ENCODE measurements at places on chromosomes 6 and 20.
A peak's percentile ranks its signal among the peaks of the same experiment; 100 is the strongest.

DNA sequence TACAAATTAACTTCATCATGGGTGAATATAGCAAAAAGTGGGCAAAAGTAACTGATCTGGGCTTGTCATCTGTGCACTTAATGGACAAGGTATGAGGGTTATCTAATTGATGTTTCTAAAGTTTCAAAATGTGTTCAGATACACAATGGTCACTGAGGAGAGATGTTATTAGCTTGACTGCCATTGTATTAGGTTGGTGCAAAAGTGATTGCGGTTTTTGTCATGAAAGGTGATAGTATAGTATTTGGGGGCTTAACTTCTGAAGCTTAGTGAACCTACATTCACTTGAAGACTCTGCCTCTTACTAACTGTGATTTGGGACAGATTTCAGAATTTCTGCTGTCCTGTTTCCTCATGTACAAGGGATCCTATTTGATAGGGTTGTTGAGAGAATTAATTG, 159.6 kb downstream of the UST start:
- DNase-seq = no peak

GRCh38 chr6:1832358-1832757, 222.6 kb downstream of the FOXC1 start:
- DNase-seq = no peak

DNA sequence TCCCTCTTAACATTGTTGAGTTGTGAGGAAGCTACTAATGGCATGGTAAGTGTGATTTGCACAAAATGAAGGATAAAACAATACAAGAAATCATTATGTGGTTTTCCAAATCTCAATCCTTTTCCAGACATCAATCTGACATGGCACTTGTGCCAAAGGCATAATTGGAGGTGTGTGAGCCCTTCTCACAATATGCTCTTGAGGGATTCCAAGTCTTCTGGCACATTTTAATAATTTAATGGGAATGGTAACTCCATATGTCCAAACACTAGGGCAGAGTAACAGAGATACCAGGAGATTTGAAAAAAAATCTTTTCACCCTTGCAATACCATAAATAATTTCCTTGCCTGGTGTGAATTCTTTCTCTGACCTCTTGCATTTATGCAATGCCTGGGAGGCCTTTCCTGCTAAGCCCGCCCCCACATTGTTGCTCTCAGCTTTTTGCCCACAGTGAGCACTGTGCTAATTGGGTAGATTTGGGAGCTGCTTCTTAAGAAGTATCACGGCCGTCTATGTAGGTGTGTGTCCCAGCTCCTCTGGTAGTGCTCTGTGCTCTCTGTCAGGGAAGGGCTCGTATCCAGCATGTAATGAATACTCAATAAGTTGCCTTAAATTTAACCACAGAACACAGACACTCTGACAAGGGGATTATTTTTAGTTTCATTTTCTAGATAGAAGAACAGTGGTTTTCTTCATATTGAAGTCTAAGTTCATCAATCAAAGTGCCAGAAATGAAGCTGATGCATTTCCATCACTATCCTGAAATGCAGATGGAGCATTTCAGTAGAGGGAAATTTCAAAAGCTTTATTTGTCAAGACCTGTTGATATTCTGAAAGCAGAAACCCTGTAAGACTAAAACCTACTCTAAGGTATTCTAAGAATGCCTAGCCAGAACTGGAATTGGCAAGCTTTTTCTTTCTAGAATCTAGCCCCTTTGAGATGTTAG, 54.4 kb upstream of the CEP85L start:
- DNase-seq = peak; percentile 39

DNA sequence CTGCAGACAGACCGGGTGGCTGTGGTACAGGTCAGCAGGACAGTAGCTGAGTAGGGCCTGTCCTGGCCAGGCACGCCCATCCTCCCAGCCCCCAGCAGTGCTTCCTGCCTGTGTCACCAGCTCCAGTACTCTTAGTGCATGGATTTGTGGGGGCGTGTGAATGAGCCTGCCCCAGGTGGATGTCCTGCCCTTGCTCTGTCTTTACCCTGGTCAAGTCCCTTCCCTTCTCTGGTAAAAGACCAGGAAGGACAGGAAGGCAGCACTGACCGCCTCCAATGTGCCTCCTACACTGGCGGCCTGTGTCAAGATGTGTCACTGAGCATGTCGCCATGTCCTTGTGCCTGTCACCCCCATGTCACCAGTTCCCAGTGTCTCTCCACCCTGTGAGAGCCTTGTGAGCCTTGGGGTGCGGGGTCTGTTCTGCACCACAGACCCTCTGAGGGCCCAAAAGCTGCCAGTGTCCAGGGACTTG, 11.9 kb downstream of the TEAD3 start:
- no peak for DNase-seq

- DNase-seq = no peak
Measured at GRCh38 chr6:103105686-103106085, 1712.2 kb downstream of the GRIK2 start.

- no peak for DNase-seq
Measured at GRCh38 chr6:154112181-154112809, 73.3 kb downstream of the OPRM1 start.

DNA sequence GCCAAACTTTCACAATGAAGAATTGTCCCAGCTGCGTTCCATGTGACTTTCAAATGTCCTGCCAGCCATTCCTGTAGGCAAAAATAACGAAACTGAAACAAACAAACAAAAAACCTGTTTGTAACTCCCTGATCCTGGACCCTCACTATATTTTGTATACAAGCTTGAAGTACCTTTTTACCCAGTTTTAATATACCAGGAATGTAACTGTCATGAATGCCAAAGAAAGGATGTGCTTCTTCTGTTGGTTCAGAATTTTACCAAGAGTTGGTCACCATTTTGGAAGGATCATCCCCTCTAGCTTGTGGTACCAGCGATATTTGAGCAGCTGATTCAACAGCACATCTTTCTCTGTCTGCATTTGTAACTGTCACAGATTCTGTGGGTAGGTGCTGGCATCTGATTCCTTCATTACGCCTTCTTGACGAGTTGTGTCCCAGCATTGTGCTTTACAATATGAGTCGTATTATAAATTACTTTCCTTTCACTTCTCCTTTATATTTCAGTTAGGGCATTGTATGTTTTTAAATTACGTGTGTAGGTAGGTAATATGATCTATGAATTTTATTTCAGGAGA, 93.9 kb downstream of the DLGAP4 start:
- no peak for DNase-seq

- DNase-seq = no peak
Measured at GRCh38 chr6:31478186-31478950, 19.6 kb upstream of the MICB start.

DNA sequence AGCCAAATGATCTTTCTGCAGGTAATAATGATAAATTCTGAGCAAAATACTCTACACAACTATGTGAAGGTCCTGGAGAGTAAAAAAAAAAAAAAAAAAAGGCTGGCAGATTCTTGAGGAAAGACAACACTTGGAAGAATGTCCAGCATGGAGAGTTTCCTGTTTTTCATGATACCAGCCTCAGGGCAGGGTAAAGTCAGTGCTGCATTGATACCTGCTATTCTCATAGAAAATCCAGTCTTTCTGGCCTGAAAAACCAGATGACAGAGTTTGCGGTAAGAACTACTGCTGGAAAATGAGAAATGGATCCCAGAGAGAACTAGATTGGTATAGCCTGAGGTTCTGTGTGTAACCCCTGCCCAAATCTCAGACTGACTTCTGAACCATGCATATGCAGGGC, 89.1 kb downstream of the AFG1L start:
- no peak for DNase-seq

DNA sequence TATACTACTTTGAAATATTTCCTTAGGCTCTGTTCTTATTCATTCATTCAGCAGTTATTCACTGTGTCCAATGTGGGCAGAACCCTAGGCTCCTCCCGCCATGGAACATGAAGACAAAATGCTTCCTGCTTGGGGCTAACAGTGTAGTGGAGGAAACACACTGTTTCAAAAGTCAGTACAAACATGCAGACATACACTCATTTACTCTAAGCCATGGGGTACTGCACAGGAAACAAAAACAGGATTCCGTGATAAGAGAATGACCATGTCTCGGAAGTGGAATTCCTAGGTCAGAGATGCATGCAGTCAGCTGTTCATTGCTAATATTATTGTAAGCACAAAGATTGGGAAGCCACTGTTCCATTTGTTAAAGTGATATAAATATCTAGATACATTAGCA, 18.4 kb upstream of the FAM209A start:
- DNase-seq = no peak

DNA sequence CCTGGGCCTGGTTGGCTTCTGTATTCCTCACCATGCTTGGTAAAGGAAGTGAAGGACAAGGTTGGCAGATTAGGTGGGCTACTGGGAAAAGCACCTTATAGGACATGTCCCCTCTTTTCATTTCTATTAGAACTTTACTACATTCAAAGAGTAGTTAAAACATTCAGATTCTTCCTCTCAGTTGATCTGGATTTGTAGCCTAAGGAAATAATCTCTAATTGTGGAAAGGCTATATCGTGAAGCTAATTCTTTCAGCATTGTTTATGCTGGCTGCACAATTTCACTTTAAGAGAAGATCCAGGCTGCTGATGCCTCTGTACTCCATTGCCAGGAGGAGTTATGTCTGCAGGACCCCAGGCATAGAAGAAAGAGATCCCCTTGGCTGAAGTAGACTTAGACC, 58.8 kb downstream of the ARHGAP40 start:
- DNase-seq = no peak

DNA sequence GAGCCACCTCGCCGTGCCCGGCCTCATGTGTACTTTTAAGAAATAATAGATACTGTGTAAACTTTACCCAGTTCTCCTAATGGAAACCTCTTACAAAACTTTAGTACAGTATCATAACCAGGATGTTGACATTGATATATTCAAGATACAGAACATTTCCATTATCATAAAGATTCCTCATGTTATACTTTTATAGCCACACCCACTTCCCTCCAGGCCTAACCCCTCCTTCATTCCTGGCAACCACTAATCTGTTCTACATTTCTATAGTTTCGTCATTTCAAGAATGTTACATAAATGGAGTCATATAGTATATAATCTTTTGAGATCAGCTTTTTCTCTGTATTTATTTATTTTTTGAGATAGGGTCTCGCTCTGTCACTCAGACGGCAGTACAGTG, 52.6 kb upstream of the SALL4 start:
- DNase-seq = no peak

DNA sequence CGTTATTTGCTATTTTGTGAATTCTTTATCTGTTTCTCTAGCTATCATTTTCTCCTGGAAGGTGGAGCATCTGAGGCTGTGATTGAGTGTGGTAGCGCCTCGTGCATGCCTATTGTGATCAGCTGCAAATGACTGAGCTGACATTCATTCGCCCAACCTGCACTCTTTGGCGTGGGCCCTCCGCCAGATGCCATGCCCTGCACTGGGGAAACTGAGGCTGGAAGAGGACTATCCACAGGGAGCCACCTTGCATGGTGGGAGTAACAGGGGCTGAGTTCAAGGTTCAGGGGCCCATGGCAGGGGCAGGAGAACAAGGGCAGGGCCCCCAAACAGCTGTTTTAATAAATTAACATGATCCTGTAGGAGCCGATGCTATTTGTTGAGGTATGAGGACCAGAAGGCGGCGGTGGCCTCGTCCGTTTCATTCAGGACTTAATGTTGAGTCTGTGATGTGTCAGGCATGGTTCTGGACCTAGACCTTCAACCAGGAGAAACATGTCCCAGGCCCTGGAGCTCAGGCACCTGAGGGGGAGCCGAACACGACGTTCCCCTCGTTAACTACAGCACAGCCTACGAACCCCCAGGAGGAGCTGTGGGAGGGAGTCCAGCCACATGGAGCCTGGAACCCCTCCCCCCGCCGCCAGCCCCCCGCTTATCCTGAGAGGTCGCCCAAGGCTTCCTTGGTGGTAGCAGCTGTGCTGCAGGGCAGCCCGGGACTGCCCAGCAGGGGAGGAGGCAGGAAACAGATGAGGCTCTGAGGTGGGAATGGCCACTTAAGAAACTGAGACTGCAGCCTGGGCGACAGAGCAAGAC, 242.9 kb downstream of the CDH4 start:
- no peak for DNase-seq

DNA sequence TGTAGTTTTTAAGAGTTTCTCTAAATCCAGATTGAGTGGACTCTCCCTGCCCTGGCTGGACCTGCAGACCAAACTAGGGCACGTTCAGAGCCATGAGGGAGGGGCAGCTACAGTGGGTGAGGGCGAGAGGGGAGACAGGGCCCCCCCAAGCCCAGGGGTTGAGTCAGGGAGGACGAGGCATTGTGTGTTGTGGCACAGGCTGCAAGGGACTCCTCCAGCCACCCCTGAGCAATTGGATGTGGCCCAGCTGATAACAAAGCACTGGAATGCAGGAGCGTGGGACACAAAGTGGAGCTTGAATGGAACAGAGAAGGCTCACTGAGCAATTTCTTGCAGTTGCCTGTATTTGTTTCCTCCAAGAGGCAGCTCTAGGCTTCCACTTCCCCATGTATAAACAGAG, 43.5 kb upstream of the MYL9 start:
- no peak for DNase-seq

GRCh38 chr20:44536175-44536574, 14.3 kb upstream of the SERINC3 start:
- DNase-seq = no peak

DNA sequence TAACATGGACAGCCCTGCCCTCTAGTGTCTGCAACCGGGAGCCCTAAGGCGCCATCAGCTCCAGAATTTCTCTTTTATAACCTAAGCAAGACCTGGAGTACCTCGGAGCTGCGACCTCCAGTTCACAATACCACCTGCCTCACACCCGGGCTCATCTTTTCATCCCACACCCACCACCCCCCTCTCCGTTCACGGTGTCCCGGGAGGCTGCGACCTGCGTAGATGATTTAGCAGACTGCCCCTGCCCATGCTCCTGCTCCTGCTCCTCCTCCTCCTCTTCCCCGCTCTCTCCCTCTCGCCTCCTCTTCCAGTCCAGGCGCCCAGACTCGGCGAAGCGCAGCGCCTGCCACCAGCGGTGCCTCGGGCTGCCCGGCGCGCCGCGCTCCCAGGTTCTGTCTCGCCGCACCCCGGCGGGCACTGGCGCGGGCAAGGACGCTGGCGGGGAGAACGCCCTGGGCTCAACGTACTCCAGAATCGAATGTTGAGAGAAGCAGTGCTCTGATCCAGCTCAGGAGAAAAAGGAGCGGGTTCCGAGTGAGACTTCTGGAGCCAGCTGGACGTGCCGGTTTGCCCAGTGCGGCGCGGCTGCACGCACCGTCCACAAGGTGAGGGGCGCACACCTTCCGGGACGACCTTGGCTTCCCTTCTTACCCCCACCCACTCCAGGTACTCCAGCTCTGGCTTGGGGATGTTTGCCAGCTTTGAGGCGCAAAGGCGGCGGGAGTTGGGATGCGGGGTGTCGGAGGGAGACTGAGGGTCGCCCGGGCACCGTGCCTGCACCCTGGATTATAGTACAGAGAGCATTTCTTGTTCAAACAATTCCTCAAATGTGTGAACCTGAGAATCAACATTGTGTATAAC, at the start of gene HTR1E:
Gene HTR1E, plus strand, starts transcription at position 310 of the 861 bp plus-strand sequence. CDS start 77,807 bp downstream, outside the sequence.
- peak; percentile 25 for DNase-seq

Measured in activated CD4-positive, alpha-beta T cell treated with anti-CD3 and anti-CD28 coated beads, Interleukin-2, Interleukin-4, amounts not matched to agents 100 ng/mL and 50 ng/mL, durations not matched to agents 16 hours and 8 hours (primary cell).